Cerebellum (tissue), 4 donors: ENCODE measurements at places on chromosomes 6 and 20.

GRCh38 chr6:114714836-114715507 is 372.1 kb upstream of the HS3ST5 start:
- DNase-seq = no peak

DNA sequence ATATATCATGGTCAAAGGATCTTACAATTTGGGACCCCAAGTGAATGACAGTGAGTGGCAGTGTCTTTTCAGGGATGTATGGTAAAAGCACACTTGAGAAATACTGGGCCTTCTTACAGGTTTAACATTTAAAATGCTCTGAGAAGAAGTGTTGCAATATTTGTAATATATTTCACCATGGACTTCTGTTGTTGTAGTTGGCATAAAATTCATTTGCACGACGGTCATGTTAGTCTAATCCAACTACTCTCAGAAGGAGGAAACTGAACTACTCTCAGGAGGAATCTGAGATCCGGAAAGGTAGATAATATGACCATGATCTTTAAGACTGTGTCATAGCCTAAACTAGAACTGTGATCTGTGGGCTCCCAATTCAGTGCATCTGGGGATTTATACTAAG is 700.1 kb downstream of the HDGFL1 start:
- DNase-seq = no peak

- DNase-seq = no peak
Observed at GRCh38 chr6:113576310-113576709, 280.8 kb upstream of the MARCKS start.

DNA sequence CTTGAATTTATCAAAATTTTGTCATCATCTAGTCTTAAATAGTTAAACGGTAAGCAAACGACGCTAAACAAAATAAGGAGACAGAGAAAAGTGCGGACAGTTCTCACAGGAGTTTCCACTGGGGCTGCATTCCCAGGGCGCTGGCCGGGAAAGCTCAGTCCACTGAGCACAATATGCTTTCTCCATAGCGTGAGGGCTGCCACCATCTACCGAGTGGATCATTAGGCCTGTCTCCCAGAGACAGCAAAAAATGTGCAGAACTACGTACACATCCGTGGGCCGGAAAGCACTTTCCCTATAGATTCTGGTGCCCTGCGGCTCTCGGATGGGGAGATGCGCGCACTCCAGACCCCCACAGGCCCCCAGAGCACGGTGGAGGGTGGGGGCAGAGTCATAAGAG is 84.9 kb downstream of the THBS2 start:
- DNase-seq = no peak

GRCh38 chr20:23160536-23161243 is 74.6 kb upstream of the CD93 start:
- no peak for DNase-seq

- no peak for DNase-seq
Observed at GRCh38 chr20:37315452-37316110, 26.1 kb downstream of the MANBAL start.

- no peak for DNase-seq
Observed at GRCh38 chr6:113481910-113482309, 375.2 kb upstream of the MARCKS start.
